ENCODE measurements at places on chromosomes 11 and 22.

DNA sequence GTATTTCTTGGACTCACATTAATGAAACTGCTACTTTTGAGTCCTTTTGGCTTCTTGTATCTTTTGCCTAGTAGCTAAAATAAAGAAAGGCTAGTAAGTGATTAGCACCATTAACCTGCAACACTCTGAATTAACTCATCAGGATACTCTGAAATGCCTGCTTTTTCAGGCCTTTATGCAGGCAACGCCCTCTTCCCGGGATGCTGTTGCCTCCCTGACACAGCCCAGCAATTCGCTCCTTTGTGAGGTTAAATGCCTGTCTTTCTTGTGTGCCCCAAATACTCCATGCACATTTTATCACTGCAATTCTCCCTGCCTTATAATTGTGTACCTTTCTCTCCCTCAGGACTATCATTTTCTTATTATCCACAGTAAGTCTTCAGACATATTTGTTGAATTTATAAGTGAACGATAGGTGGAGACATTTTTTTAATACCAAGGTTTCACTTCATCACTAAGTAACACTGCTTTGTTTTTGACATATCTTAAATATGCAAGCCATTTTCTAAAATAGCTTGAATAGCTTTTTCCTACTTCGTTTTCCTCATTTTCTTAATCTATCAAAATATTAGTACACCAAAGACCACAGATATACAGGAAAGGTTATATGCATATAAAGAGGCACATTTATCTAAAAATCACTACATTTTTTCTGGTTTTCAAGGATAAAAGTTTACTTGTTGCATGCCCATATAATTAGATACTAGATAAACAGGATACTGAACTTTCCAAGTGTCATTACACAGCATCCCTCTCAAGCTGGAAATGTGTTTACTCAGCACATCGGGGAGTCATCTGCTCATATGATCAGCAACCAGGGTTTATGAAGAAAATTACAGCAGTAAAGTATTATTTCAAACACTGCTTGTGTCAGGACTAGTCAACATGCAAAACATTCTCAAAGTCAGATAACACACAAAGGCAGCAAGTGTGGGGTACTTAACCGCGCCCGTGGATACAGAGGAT lies 48.5 kb upstream of the DDI1 start:
- DNase-seq, result no peak

DNA sequence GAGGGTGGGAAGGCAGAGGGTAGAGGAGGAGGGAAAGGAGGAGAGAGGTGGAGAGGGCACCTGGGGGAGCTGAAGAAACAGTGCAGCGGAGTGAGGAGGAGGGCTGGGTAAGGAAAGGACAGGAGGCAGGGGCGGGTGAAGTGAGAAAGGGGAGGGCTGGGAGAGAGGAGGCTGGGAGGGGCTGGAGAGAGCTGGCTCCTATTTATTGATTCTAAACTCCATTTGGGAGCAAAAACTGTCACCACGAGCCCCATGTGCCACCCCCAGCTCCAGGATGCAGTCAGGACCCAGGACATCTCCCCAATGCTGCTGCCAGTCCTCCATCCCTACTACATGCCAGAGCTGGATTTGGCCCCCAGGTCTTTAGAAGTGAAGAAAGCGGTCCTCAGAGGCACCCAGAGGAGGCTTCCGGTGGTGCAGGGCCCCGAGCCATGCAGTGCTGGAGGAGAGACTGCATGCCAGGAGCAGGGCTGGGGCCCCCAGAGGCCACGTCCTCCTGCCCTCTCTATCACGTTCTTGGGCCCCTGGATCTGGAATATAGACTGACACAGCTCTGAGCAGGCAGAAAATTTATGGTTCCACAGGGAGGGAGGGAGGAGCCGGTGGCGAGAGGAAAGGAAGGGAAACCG lies 53.7 kb downstream of the SLC22A12 start:
- no peak for DNase-seq

DNA sequence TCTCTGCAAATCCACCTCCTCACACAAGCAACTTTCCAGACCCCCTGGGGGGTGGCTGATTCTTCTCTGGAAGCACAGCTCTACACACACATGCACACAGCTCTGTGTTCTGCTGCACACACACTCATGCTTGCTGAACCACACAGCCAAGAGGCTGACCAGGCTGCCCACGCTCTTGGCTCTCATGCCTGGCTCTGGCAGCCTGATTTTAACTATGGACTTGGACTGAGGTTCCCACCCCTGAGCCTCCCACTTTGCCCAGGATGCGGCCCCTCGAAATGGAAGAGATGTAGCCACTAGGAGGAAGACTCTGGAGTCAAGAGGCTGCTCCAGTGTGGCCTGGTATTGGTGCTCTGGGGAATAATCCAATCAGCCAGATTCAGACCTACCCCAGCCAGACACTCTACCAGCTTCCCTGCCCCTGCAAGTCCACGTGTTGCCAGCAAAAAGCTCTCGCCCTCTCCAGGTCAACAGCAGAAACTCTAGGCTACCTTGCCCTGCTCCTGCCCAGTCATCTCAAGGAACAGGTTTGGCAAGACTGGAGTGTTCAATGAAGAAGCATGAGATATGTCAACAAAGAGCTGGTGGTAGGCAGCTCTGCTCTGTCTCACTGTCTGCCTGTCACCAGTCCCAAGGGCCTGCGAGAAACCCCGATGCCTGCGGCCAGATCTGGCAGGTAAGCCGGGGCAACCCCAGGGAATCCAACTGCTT lies 8.8 kb upstream of the CASTOR1 start:
- peak; percentile 83 for DNase-seq

- no peak for DNase-seq
Measured at GRCh38 chr22:48097723-48098122, 1335.3 kb downstream of the TBC1D22A start.

DNA sequence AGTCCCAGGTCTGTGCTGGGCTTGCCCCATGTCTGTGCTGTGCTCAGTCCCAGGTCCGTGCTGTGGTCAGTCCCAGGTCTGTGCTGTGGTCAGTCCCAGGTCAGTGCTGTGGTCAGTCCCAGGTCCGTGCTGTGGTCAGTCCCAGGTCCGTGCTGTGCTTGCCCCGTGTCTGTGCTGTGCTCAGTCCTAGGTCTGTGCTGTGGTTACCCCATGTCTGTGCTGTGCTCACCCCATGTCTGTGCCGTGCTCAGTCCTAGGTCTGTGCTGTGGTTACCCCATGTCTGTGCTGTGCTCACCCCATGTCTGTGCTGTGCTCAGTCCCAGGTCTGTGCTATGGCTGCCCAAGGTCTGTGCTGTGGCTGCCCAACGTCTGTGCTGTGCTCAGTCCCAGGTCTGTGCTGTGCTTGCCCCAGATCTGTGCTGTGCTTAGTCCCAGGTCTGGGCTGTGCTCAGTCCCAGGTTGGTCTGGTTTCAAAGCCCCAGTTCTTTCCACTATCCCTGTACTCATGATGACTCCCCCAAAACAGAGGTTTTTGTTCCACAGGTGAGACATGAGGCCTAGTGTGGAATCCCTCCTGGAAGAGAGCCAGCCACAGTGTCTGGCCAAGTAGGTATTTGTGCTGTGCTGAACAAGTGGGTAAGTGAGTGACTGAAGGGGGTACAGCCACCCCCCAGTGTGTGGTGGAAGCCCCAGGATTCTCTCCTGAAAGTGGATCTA lies 34.8 kb downstream of the IRAG1 start:
- DNase-seq, result no peak

- no peak for DNase-seq
Measured at GRCh38 chr11:1936072-1936780, 10.9 kb upstream of the MRPL23 start.

GRCh38 chr11:106840146-106840545 lies 178.1 kb downstream of the GUCY1A2 start:
- DNase-seq, result no peak

Data from breast epithelium (tissue), 4 donors.